ENCODE measurements at places on chromosomes 11 and 22.

- H3K4me3 ChIP-seq: no peak overlapping the region
- peaks cover 9% of the 10 kb centered on the region for H3K4me1 ChIP-seq
- H3K36me3 ChIP-seq: no peaks in the 10 kb centered on the region
- no peak overlapping the region for H3K27ac ChIP-seq
- H3K27me3 ChIP-seq: peaks cover 88% of the 10 kb centered on the region
Measured at GRCh38 chr22:37316875-37317371, 34.6 kb downstream of the CYTH4 start.

DNA sequence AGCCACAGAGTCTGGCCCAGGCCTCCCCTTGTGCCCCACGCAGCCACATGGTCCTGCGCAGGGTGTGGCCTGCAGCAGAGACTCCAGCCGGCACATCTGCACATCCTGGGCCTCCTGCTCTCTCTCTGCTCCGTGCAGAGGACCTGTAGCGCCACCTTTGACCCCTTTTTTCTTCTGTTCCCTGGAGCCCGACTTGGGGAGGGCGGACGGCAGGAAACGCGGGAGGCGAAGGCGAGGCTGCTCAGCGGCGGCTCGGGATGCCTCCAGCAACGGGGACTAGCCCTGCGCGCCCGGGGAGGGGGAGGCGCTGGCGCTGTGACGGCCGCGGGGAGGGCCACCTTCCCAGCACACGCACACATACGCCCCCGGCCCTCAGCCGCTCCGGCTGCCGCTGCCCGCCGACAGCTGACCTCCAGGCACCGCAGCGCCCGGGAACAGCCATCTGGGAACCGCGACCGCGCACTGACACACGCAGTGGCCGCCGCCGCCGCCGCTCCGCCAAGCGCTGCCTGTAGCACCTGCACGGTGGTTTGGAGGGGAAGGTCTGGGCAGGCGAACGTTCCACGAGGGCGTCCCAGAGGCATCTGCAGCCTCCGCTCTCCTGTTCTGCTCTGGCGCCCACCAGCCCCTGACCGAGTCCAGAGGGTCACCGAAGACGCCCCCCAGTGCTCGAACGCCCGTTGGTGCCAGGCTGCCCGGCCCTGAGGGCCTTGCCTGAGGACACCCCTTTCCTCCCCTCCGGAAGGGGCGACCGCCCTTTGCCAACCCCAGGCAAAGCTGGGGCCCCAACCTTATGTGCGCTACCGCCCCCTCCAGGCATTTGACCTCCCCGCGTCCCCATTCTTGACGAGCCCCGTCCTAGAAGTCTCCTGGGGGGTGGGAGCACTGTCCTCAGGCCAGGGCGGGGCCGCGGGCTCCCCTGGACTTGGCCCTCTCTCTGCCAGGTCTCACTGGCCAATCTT is 16.9 kb upstream of the C22orf42 start:
- DNase-seq: no peak
- no peaks in the 10 kb centered on the region for H3K36me3 ChIP-seq
- peaks cover 8% of the 10 kb centered on the region for H3K4me1 ChIP-seq
- H3K27ac ChIP-seq: no peak overlapping the region

GRCh38 chr11:117658809-117659208 is 138.2 kb downstream of the DSCAML1 start:
- H3K27me3 ChIP-seq: no peaks in the 10 kb centered on the region
- no peak for DNase-seq
- no peak overlapping the region for H3K4me3 ChIP-seq
- no peak overlapping the region for H3K27ac ChIP-seq
- no peaks in the 10 kb centered on the region for H3K36me3 ChIP-seq

- peaks cover 42% of the 10 kb centered on the region for H3K4me1 ChIP-seq
- H3K36me3 ChIP-seq: no peaks in the 10 kb centered on the region
- DNase-seq: no peak
- peak overlapping the region; percentile 50 for H3K4me3 ChIP-seq
- H3K27ac ChIP-seq: no peak overlapping the region
Measured at GRCh38 chr22:19757140-19757984, 3.2 kb upstream of the TBX1 start.

- H3K4me3 ChIP-seq: no peak overlapping the region
- peaks cover 5% of the 10 kb centered on the region for H3K36me3 ChIP-seq
- H3K27me3 ChIP-seq: peaks cover 3% of the 10 kb centered on the region
- no peak for DNase-seq
Measured at GRCh38 chr11:117430293-117430955, 102.8 kb downstream of the CEP164 start.

DNA sequence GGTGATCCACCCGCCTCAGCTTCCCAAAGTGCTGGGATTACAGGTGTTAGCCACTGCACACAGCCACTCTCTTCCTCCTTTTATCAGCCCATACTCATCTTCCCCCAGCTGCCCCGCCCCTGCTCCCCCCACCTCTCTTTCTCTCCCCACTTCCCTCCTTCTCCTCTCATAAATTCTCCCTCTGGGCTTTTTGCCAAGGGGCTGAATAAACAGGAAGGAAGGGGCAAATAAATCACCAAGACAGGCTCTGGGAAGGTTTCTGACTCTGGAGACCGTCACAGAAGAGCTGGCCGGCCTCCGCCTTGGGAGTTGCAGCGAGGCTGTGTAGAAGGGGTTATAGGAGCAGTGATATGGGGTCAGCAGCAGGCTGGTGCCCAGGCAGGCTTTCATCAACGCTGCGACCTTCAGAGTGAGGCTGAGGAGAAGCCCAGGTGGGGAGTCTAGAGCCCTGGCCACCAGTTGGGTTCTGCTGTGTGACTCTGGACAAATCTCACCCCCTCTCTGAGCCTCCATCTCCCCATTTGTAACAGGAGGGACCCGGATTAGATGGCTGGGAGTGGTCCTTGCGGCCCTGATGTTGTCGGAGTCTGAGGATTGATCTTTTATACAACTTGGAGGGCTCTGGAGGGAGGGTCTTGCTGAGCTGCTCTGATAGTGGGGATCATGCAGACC is 62.6 kb upstream of the RASD2 start:
- no peaks in the 10 kb centered on the region for H3K36me3 ChIP-seq
- no peak overlapping the region for H3K4me3 ChIP-seq
- H3K4me1 ChIP-seq: peaks cover 22% of the 10 kb centered on the region
- peak; percentile 42 for DNase-seq
- peaks cover 18% of the 10 kb centered on the region for H3K27me3 ChIP-seq

- H3K27ac ChIP-seq: no peak overlapping the region
- no peak for DNase-seq
- peaks cover 58% of the 10 kb centered on the region for H3K36me3 ChIP-seq
- H3K27me3 ChIP-seq: no peaks in the 10 kb centered on the region
Measured at GRCh38 chr22:40890881-40891280, 29.0 kb upstream of the DNAJB7 start.

- H3K36me3 ChIP-seq: no peaks in the 10 kb centered on the region
- no peak overlapping the region for H3K4me3 ChIP-seq
- no peak for DNase-seq
- no peaks in the 10 kb centered on the region for H3K4me1 ChIP-seq
Measured at GRCh38 chr11:38476808-38477575, 1879.0 kb upstream of the RAG2 start.

DNA sequence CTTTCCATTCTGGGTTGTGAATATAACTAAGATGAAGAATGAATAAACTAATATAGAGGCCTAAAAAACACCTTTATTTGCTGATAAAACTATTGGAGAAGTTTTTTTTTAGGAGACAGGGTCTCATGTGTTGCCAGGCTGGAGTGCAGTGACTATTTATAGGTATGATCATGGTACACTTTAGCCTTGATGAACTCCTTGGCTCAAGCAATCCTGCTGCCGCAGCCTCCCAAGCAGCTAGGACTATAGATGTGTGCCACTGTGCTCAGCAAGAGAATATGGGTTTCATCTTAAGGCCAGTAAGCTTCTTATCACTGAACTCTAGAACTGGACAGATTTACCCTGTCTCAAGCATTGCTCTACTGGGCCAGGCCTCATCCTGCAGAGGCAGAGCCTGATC is 26.6 kb downstream of the CCDC90B start:
- no peak overlapping the region for H3K4me3 ChIP-seq
- no peaks in the 10 kb centered on the region for H3K27me3 ChIP-seq
- DNase-seq: no peak
- H3K27ac ChIP-seq: peak overlapping the region; percentile 23
- peaks cover 5% of the 10 kb centered on the region for H3K4me1 ChIP-seq

DNA sequence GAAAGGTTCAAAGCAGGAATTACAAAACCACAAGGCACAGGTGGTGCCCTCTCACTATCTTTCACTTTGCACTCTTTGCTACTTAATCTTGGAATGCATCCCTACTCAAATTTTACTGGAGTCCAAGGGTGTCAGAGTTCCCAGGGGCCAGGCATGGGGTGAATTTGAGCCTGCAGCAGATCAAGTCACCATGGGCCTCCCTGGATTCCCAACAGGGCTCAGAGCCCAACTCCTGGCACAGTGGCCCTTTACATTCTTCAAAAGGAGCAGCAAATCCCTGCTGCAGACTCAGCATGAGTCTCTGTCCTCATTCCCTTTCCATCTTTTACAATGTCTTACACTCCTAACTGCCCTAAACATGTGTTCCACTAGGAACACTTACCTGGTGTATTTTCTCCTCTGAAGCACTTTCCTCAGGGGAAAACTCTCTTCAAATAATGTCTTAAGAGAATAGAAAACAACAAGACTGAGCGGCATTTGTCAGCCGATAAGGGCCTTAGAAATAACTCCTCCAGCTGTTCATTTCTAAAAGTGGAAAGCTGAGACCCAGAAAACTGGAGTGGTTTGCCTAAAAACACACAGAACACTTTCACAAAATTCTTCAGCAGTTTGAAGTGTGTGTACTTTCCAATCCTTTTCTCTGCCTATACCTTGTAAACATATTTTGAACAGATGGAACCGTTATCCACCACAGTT is 596.0 kb downstream of the INSC start:
- no peak for DNase-seq
- no peaks in the 10 kb centered on the region for H3K36me3 ChIP-seq
- H3K27ac ChIP-seq: peak overlapping the region; percentile 12
- peaks cover 20% of the 10 kb centered on the region for H3K4me1 ChIP-seq
- H3K4me3 ChIP-seq: no peak overlapping the region

GRCh38 chr11:95371153-95371552 is 140.2 kb upstream of the SESN3 start:
- DNase-seq: no peak
- no peak overlapping the region for H3K4me3 ChIP-seq
- H3K36me3 ChIP-seq: no peaks in the 10 kb centered on the region
- H3K27me3 ChIP-seq: no peaks in the 10 kb centered on the region
- no peak overlapping the region for H3K27ac ChIP-seq

- H3K27me3 ChIP-seq: no peaks in the 10 kb centered on the region
- H3K4me3 ChIP-seq: no peak overlapping the region
- no peaks in the 10 kb centered on the region for H3K36me3 ChIP-seq
- no peak for DNase-seq
- H3K4me1 ChIP-seq: peaks cover 9% of the 10 kb centered on the region
- H3K27ac ChIP-seq: no peak overlapping the region
Measured at GRCh38 chr22:25629613-25630012, 65.1 kb downstream of the GRK3 start.

DNA sequence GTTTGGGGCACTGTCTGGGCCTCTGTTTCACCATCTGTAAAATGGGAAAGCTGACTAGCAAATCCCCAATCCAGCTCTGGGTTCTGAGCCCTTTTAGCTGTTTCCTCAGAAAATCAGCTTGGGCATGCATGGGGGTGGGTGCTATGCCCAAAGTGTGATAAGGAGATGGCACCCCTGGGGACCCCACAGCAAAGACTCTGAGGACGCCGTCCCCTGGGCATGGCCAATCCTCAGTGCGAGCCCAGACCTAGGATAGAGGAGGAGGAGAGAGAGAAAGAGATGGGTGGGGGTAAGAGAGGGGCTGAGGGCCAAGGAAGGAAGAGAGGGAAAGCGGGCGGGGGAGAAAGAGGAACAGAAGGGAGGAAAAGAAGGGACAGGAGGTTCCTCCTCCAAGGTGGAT is 31.8 kb downstream of the TPBGL start:
- DNase-seq: no peak
- peaks cover 7% of the 10 kb centered on the region for H3K4me1 ChIP-seq
- no peak overlapping the region for H3K27ac ChIP-seq

DNA sequence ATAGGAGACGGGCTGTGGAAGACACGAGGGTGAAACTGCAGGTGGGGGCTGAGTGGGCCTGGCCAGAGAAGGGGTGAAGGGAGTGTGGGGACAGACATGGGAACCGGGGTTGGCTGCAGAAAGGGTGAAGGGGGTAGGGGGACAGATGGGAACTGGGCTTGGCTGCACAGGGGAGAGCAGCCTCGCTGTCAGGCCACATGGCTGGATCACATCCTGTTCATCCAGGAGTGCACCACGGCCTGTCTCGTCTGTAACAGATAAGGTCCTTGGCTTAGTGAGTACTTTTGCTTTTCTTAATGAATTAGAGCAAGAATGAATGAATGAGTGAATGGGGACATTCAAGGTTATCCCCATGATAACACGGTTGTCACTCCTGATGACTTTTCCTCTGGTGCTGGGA is 13.5 kb downstream of the FBLN1 start:
- no peaks in the 10 kb centered on the region for H3K27me3 ChIP-seq
- H3K36me3 ChIP-seq: no peaks in the 10 kb centered on the region
- no peak overlapping the region for H3K27ac ChIP-seq
- H3K4me3 ChIP-seq: no peak overlapping the region
- peaks cover 58% of the 10 kb centered on the region for H3K4me1 ChIP-seq

DNA sequence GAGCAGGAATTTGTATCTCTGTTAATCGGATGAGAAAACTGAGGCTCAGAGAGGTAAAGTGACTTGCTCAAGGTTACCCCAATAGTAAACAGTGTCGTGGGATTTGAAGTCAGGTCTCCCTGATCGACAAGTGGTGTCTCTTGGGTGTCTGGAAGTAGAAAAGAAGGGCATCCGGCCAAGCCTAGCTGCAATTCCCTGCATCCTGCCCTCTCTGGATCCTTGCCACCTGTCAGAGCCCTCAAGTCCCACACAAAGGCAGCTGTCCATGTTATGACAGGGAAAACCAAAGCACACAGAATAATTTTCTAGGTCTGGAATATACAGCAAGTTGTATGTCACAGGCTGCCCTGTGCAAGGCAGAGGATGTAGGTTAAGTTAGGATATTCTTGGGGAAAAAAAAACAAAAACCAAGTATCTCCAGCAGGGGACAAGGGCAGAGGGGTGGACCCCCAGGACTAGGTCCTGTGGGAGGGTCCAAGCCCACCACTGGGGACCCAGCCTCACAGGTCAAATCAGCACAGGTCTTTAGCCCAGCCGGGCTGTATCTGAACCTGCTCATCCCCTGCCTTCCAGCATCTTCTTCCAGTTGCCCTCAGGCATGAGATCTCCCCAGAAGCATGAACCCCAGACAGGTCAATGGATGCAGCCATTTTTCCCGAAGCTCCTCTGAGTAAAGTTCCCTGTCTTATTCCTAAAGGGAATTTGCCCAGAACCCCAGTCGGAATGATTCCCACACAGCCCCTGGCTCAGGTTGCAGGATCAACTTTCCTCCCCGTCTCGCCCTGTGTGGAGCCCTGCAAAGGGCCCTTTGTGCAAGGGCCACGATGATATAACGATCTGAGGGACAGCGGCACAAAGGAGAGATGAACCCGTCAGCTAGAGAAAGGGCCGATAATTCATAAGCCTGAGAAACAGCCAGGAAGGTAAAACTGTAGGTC is 15.0 kb downstream of the USH1C start:
- H3K36me3 ChIP-seq: no peaks in the 10 kb centered on the region
- H3K27ac ChIP-seq: no peak overlapping the region
- peaks cover 18% of the 10 kb centered on the region for H3K27me3 ChIP-seq
- DNase-seq: no peak
- H3K4me3 ChIP-seq: no peak overlapping the region
- H3K4me1 ChIP-seq: peaks cover 14% of the 10 kb centered on the region

GRCh38 chr11:132904607-132905006 is 627.7 kb downstream of the OPCML start:
- H3K27me3 ChIP-seq: peaks cover 32% of the 10 kb centered on the region
- no peak for DNase-seq
- H3K36me3 ChIP-seq: no peaks in the 10 kb centered on the region
- H3K27ac ChIP-seq: no peak overlapping the region

Data from left ventricle myocardium inferior (tissue), 1 donor.